A549 treated with GW870086 at 1 μM for 4 hours (cell line): ENCODE measurements at places on chromosomes 7 and 10. TPM values are rescaled to one million over a fixed set of nuclear protein-coding genes. Genes with fewer than 3 reads are reported as not detected.

Gene FAM221A
- 0.28 to 0.53 TPM (median 0.39 TPM) in 4 of 5 replicates, not detected in the other for total RNA-seq

Gene WDR86
- total RNA-seq = 0.15 to 0.24 TPM in 2 of 5 replicates, not detected in the others

Gene GRID2IP
- 0.03 TPM in 1 of 5 replicates, not detected in the others for total RNA-seq

Gene FGF8
- total RNA-seq = not detected in 5 replicates

Gene SFRP5
- 1.8 to 2.5 TPM (median 2.1 TPM) in 5 replicates for total RNA-seq
